NCI-H1417 (cell line): ENCODE measurements at places on chromosomes 12 and 14.
A peak's percentile ranks its signal among the peaks of the same experiment; 100 is the strongest.

DNA sequence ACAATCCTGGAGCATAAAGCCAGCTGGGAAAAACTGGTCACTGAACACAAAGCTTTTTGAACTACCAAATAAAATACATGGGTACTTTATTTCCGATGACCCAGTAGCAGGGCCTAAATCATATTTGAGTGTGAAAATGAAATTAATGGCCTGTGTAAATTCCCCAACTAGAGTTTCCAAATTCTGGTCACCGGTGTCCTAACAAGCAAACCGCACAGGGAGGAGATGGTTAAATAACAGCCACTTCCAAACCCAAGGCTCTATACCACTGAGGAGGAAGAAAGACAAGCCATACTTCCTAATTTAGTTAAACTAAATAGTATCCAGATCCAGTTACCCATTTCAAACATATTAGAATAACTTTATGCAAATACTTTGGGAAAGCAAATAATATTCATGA, 40.1 kb upstream of the DUSP6 start:
- DNase-seq: no peak

GRCh38 chr12:18074001-18074400, 16.0 kb downstream of the RERGL start:
- DNase-seq: peak; percentile 25

DNA sequence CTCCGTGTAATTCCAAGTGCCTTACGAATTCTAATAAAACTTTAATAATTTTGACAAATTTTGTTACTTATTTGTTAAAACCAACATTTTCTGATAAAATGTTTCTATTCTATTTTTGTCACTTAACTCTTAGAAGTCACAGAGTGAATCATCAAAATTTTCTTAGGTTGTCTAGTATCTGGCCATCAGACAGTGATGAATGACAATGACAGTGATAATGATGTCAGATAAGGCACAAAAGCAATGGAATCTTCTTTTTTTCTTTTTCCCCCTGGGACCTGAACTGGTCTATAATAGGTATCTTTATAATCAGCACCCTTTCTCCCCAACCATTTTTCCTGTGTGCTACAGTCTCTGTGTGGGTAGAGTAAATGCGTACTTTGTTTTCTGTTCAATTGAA, 407.3 kb downstream of the SOX5 start:
- no peak for DNase-seq

GRCh38 chr12:69239922-69240630, 707 bp downstream of the CPSF6 start:
- DNase-seq: peak; percentile 69

GRCh38 chr14:60760209-60760608, 25.6 kb downstream of the MNAT1 start:
- peak; percentile 43 for DNase-seq

GRCh38 chr12:7966563-7966962, 30.6 kb upstream of the SLC2A3 start:
- DNase-seq: no peak

GRCh38 chr12:84842406-84843013, 70.1 kb downstream of the SLC6A15 start:
- peak; percentile 54 for DNase-seq

DNA sequence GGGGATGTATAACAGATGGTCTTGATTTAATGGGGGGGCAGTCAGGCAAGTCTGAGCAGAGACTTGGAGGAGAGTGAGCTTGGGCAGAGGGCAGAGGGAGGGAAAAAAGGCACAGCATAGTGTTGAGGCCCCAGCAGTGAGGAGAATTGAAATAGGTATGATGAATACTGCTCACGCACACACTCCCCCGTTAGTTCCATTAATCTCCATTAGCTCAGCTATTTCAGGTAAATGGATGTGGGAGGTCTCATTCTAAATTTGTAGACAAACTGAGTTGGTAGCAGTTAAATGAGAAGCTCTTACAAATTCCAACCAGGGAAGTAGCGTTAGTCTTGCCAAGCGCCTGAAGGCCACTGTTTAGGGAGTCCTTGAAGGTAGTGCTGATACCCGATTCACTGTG, 66.7 kb upstream of the STON2 start:
- no peak for DNase-seq

GRCh38 chr12:51953089-51953488, 1.6 kb downstream of the ACVR1B start:
- DNase-seq: no peak

GRCh38 chr12:91877456-91878235, 268.0 kb downstream of the BTG1 start:
- DNase-seq: peak; percentile 65

- no peak for DNase-seq
Measured at GRCh38 chr14:103281496-103282231, 52.4 kb upstream of the EIF5 start.

- no peak for DNase-seq
Measured at GRCh38 chr12:91178139-91178561, 4.5 kb downstream of the DCN start.

- DNase-seq: no peak
Measured at GRCh38 chr14:79544698-79545070, 666.6 kb downstream of the DIO2 start.

DNA sequence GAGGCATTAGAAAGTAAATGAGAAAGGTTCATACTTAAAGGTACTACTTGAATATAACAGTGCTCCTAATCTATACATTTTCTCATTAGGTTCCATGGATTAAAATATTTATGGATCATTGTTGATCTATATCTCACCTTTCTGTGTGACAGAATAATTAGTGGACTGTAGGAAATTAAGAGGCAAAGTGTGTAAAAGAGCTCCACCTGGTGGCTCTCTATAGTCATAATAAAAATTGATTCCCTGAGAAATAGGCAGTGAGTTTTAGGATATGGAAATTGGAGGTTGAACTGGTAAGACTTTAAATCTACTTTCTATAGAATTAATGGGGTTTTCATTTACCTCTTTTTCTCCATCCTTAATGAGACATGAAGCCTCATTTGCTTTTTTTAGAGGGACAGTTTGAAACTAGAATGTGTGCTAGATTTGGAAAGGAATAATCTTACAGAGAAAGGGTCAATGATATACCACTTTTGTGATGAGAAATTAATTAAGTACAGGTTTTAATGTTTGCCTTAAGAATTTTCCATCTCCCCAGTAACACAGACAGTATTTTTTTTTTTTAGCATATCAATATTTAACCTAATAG, 11.8 kb upstream of the DERA start:
- peak; percentile 69 for DNase-seq

DNA sequence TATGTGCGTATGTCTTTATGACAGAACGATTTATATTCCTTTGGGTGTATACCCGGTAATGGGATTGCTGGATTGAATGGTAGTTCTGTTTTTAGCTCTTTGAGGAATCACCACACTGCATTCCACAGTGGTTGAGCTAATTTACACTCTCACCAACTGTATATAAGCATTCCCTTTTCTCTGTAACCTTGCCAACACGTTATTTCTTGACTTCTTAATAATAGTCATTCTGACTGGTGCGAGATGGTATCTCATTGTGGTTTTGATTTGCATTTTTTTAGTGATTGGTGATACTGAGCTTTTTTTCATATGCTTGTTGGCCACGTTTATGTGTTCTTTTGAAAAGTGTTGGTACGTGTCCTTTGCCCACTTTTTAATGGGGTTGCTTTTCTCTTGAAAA, 49.7 kb downstream of the FRS2 start:
- DNase-seq: no peak

GRCh38 chr12:53096089-53096741, 1.3 kb upstream of the IGFBP6 start:
- DNase-seq: no peak

DNA sequence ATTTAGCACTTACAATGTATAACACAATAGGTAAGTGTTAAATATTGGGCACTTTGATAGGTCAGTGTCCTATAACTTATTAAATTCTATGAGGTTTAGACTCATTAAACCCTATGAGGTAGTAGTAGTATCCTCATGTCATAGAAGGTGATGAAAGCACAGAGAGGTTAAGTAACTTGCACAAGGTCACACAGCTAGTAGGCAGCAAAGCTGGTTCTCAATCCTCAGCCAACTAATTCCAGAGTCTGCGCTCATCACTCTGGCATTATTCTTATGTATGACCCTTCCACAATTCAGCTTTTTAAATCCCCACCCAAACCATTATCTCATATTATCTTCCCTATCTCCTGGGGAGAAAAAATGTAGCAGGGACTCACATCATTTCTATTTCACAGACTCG, 141.1 kb downstream of the KSR2 start:
- no peak for DNase-seq

DNA sequence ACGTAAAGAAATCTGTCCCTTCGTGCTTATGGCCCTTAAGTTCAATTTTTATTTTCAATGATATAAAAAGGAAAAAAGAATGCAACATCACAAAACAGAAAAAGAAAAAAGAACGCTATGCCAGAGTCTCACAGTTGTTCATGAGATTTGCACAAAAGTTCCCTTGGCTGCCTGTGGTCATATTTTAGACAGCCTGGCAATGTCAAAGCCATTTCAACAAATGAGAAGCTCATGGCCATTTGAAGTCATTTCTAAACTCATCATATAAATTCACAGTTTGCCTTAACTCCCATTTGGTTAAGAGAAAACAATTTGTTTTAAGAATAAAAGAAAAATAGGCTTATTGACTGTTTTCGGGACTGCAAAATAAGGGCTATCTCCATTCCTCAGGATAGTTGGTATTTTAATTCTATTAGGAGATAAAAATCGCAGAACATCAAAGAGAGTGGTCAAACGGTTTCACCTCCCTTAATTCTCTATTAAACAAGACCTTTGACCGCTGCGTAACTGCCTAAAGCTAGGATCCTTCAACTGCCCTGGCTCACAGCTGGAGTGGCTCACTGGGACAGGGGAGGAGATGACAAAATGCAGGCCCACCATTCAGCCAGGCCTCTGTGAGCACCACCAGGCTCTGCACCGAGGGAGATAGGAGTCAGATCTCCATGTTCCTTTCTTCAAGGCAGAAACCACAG, 119.2 kb upstream of the DAAM1 start:
- DNase-seq: no peak

DNA sequence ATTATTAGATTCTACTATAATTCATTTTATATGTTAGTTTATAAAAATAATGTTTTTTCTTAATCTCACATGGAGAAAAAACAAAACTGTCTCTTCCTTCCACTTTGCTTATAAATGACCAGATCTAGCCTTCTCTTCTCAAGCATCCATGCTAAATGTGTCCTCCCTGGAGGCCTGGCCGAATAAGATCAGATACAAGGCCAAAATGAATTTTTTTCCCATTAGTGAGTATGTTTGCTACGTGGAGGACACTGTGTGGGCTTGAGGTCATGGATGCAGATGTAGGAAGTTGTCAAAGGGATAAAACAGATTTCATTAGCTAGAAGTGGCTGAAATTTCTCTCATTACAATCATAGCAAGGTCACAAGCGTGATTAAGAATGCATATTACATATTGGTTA, 1244.9 kb upstream of the SEL1L start:
- no peak for DNase-seq

- DNase-seq: peak; percentile 88
Measured at GRCh38 chr12:69698769-69699540, at the start of gene BEST3. BEST3 (minus strand) TSS chr12:69699303; CDS start chr12:69697798, 1,505 bp downstream.

GRCh38 chr12:81039231-81039630, 38.6 kb upstream of the ACSS3 start:
- DNase-seq: no peak

- DNase-seq: no peak
Measured at GRCh38 chr14:93006567-93007051, 83.7 kb downstream of the CHGA start.

- DNase-seq: no peak
Measured at GRCh38 chr12:94699801-94700200, 49.4 kb upstream of the TMCC3 start.
